Frontal cortex (tissue), 4 donors: ENCODE measurements at places on chromosomes 3 and 15. TPM values are rescaled to one million over a fixed set of nuclear protein-coding genes. Genes with fewer than 3 reads are reported as not detected.

DNA sequence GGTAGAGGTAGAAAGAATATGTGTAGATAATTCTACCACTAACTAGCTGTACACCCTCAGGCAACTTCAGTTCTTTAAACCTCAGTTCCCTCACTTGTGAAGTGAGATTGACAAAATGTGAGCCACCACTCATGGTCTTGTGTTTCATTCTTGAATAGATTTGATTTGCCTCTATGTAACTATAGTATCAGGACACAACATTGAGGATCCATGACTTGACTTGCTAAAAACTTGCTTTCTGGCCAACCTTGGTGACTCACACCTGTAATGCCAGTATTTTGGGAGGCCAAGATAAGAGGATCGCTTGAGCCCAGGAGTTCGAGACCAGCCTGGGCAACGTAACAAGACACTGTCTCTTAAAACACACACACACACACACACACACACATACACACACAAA lies 115.8 kb upstream of the FLNB start:
- no peak for DNase-seq

DNA sequence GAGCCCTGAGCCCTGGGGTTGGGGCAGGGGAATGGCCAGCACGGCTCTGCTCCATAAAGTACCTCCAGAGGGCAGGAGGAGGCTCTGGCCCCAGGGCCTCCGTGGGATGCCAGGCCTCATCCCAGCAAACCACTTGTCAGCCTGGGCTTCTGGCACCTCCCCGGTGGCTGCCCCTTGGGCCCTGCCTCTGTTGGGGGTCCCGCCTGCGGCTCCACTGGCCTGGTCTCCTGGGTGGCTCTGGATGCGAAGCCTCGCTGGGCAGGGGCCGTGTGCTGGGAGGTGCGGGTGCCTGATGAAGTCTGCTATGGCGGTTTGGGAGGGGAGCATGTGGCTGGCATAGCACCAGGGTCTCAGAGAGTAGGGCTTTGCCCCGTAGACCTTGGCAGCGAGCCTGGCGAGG lies 37.6 kb downstream of the PLXNA1 start:
- DNase-seq = no peak

- no peak for DNase-seq
These were observed 162.7 kb upstream of the LYSMD4 start for GRCh38 chr15:99895956-99896311.

GRCh38 chr15:43916326-43916660 lies 89.5 kb downstream of the WDR76 start:
- DNase-seq = no peak

The PGBD4 gene
- total RNA-seq = 4.5 TPM

DNA sequence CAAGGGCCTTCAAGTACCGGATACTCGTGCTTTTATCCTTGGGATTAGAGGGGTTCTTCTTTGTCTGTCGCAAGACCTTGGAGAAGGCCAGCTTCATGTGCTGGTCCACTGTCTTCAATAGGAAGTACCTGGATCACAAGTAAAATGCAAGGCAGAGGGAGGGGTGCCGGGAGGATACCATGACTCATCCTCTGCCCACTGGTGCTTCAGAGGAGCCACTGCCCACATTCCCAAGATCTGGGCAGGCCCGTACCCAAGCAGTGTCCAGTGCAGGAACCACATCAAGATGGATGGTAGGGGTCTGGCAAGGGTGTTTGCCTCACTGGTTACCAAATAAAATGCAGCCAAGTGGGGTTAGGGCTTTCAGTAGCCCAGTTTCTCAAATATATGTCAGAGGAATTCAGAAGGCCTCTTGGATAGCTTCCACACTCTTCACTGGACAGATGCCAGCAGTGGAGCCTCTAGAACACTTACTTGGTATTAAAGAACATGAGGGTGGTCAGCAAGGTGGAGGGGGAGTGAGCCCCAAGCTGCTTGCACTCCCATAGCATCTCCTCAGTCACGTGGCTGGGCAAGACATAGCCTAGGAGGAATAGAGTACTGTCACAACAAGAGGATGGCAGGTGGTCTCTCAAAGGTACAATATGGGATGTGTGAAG lies 3.6 kb upstream of the IMPDH2 start:
- DNase-seq = no peak

DNA sequence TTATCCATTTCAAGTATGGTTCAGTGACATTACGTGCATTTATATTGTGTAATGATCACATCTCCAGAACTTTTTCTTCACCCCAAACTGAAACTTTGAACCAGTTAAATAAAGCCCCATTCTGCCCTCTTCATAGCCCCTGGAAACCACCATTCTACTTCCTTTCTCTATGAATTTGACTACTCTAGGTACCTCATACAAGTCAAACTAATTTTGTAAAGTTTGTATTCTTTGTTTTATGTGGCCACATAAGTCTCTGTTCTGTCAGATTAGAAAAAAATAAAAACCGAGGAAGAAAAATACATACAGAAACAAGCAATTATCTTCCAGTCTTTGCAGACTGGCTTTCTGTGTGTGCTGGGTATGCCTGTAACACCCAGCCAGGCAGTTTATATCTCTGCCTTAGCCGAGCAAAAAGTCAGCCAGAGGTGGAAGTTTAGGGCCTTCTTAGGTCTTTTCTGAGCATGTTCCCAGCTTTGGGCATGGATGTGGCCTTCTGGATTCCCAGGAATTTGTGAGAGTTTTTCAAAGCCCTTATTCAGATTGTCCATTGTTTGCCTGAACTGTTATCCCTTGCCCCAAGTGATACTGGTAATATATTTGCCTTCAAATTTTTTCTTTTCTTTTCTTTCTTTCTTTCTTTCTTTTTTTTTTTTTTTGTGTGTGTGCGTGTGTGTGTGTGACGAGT lies 6.0 kb upstream of the GRAMD1C start:
- no peak for DNase-seq
